ENCODE measurements at places on chromosomes 6 and 20.

GRCh38 chr6:138004430-138005287 lies 102.6 kb downstream of the PERP start:
- no peak for DNase-seq

DNA sequence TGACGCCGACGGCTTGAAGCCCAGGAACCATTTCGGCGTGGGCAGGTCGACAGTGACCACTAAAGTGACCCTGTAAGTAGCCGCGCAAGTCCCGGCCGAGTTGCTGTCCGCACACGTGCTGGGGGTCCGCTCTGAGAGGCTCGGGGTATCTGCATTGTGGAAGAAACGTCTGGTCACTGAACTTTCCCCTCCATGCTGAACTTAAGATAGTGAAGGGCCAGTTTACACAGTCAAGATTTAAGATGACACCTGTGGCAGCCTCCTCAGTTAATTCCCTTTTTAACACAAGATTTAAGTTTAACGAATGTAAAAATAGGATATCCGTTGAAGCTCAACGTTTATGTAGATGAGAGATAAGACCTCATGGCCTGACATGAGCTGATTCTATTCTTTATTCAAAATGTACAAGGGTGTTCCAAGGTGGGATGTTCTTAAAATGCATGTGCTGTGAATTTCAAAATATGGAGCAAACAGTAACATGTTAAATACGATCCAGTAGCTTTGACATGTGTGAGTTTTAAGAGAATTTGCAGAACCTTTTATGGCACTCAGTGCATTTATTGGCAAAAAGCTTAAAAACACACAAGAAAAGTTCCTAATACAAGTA lies 116.2 kb downstream of the RTN4IP1 start:
- no peak for DNase-seq

DNA sequence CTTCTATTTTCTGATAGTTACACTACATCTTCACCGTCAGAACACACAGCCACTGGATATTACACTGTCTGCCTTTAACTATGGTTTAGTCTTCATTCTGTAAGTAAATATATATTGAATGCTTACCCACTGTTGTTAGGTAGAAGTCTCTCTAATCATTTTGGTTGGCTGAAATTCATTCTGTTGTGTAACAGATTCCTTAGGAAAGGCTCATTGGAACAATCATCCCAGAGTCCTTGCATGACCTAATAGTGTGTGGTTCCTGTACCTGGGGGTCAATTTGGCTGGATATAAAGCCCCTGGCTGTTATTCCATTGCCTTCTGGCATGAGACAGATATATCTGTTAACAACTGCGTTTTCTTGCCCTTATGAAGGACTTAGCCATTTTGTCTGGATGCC lies 9.9 kb downstream of the BLOC1S5 start:
- no peak for DNase-seq

- no peak for DNase-seq
Measured at GRCh38 chr20:40519918-40520317, 169.1 kb downstream of the MAFB start.

- DNase-seq, result no peak
Measured at GRCh38 chr6:3484946-3485345, 28.1 kb upstream of the SLC22A23 start.

- no peak for DNase-seq
Measured at GRCh38 chr6:20266851-20267608, 54.8 kb upstream of the MBOAT1 start.

DNA sequence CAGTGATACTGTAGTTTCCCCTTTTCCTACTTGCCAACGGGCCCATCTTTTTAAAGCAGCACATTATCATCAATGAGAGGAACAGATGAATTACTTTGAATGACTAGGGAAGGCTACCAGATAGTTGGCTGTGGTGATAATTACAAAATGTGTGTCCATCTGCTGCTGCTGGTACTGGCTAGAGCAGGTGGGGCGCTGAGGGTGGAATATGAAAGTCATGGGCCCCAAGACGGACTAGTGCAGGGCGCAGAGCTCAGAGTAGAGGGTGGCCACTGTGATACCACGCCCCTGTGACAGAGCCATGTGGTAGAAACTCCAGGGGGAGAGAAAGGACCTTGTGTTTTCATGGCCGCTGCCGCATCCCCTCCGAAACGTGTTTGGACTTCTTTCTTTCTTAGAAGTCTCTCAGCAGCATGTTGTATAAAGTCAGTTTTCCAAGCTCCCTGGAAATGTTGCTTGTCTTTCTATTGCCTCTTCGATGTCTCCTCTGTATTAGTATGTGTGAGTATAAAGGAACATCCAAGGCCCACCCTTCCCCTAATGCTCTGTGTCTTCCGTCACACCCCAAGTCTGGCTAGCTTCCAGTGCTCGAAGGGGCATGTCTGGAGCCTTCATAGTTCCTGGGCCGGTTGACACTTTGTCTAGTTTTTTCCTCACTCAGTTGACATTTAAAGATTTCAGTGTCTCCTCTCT lies 88.1 kb downstream of the PPP1R14C start:
- no peak for DNase-seq

DNA sequence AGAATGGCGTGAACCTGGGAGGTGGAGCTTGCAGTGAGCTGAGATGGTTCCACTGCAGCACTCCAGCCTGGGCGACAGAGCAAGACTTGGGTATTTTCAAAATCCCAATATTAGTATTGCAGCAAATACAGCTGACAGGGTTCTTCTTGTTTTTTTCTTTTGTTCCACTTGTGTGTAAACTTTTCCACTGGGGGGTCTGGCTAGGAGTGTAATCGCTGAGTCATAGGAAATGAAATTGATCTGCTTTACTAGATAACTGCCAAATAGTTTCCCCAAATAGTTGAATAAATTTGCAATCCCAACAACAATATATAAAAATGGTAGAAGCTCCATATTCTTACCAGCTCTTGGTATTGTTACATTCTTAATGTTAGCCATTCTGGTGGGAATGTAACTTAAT lies 526.0 kb upstream of the SOX4 start:
- DNase-seq, result no peak

DNA sequence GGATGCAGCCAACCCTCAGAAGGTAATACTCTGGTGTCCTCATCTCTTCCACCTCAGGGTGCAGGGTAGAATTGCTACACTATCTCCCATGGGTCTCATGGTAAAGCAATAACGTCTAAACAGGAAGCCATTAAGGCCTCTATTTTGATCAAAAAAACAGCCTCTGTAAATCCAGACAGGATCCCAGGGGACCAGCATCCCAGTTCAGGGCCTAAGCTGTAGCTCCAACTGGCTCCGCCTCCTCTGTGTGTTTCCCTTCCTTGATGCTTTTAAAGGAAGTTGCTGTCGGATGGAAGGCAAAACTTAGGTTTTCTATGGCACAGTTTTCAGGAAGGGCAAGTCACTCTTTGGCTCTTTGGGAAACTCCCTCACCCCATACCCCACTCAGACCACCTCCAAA lies 222.0 kb downstream of the MAFB start:
- no peak for DNase-seq

- no peak for DNase-seq
Measured at GRCh38 chr20:13348311-13349234, 127.5 kb downstream of the ISM1 start.

DNA sequence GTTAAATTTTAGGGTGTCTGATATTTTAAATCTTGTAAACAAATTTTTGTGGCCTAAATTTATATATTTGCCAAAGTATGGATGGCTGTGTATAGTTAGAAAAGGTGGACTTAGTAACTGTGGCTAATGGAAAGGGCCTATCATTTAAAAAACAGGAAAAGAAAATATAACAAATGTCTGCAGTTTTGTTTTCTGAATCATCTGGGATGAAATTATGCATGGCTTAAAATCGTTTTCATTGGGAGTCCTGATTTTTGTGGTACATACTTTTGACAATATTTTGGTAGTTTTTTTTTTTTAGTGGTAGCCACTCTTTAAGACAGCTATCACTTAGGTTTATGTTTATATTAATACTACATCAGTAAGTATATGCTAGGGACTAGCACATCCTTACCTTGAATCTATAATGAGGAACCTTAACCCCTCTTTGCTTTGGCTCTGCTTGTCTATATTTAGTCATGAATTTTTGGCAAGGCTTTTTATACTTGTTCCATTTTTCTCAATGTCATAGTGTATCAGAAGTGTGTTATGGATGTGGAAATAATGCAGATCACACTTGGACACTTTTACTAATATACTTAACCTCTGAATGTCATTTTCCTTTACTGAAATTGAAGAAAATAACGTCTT lies 5.6 kb downstream of the ARID1B start:
- no peak for DNase-seq

DNA sequence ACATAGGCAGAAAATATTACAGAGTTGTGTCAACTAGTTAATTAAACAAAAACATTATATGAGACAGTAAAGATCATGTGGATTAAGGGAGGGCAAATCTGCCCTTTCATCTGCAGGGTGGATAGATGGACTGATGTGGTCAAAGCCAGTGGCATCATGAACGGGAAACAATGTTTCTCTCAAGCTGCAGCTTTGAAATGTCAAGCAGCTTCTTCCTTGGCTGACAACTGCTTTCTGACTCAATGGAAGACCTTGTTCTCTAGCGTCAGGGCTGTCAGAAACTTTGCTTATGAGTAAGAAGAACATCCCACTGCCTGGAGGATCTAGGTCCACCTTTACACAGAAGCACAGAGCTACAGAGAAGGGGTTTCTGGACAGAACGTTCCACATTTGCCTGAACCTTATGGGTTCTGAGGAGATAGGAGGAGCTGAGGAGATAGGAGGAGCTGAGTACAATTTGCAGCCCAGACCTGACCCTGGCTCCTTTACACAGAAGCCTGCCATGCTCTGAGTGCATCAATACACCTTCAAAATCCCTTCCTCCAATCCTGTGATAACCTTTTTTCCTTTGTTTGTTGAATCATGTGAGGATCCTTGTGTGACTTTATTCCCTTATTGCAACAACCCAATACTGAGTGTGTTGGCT lies 6.1 kb downstream of the CST5 start:
- DNase-seq, result no peak

DNA sequence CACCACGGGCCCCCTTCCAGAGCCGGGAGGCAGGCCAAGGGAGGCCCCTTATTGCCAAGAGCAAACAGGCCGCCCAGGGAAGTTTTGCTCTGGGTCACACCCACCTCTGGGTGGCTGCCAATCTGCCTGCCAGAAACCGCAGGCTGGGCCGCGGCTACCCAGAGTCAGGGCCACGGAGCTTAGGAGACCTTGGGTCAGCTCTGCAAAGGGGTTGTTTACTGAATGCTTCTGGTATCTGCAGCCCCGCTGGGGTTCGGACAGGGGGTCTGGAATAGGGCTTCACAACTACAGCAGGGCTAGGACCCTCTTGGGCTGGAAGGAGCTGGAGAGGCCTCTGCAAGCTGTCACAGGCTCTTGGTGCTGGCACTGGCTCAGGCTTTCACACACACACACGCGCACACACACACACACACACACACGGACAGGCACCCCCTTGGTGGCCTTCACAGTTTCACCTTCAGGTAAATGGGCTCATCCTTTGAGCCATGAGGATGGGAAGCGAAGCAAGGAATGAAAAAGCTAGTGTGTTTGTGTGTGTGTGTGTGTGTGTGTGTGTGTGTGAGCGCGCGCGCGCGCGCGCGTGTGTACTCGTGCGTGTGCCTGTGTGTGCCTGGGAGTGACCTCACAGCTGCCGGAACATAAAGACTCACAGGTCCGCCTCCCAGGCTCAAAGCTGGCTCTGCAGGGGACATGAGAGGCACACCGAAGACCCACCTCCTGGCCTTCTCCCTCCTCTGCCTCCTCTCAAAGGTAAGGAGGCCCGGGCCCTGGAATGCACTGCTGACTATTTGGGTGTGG lies at the start of gene CCN5:
Gene CCN5 (plus strand): TSS at position 669 of the 798 bp plus-strand sequence. CDS start 22 bp downstream, at position 691.
- DNase-seq, result no peak

DNA sequence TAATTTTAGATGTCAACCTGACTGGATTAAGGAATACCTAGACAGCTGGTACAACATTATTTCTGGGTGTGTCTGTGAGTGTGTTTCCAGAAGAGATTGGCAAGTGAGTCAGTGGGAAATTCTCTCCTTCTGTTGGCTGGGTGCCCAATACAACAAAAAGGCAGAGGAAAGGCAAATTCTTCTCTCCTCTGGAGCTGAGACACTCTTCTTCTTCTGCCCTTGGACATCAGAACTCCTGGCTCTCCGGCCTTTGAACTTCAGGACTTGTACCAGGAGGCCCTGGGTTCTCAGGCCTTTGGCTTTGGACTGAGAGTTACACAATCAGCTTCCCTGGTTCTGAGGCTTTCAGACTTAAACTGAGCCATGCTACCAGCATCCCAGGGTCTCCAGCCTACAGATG lies 7.8 kb upstream of the BTN3A1 start:
- DNase-seq, result no peak

DNA sequence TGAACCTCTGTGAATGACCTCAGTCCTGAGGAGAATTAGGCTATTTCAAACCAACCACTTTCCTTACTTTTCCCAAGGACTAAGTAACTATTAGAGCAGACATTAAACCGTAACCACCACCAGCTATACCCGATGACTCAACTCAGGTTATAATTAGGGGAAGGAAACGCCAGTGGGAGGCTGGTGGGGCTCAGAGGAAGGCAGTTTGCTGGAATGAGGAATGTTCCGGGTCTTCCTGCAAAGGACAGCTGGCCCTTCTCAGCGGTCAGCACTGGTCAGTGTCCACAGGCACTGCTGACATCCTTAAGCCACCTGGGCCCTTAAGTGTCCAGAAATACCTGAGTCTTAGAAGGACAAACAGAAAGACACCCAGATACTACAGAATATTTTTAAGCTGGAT lies 515.2 kb downstream of the MAFB start:
- DNase-seq, result no peak

DNA sequence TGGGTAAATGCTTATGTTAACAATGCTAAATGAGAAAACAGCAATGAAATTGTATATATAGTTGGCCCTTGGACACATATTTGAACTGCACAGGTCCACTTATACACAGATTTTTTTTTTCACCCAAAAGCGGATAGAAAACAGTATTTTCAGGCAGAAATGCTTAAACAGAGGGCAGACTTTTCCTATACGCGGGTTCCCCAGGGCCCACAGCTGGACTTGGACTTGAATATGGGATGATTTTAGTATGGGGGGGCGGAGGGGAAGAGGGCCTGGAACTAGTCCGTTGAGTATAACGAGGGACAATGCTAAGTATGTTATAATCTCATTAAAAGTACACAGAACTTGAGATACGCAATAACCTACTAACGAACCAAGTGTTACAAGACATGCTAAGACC lies 1.1 kb upstream of the PRSS35 start:
- no peak for DNase-seq

GRCh38 chr6:109580519-109580918 lies 97.5 kb upstream of the ZBTB24 start:
- no peak for DNase-seq

GRCh38 chr6:52909531-52909930 lies at the start of gene GSTA3:
TSS of gene GSTA3 (minus strand) at chr6:52909698. CDS start at chr6:52905834, 3,864 bp downstream.
- DNase-seq, result no peak

- no peak for DNase-seq
Measured at GRCh38 chr6:14231501-14232280, 114.1 kb downstream of the CD83 start.

DNA sequence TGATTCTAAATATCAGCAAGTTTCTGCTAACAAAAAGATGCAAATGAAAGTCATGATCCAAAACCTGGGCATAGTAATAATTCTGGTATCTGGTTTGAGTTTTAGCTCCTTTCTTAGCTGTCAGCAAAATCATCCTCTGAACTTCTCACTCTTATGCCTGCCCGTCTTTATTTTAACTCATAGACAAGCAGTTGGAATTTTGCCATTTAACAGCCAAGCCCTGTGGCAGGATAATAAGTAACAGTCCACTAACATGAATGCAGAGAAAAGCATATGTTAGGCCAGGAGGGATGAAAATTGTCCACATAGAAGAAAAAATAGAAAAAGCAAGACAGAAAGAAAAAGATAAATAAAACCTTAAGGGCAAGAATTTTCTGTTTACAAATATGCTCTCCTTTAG lies 170.0 kb upstream of the LAMA2 start:
- DNase-seq, result no peak
